NCI-H1417 treated with DMSO at 0.1 percent for 48 hours (cell line): ENCODE measurements at places on chromosomes 16 and 17.

DNA sequence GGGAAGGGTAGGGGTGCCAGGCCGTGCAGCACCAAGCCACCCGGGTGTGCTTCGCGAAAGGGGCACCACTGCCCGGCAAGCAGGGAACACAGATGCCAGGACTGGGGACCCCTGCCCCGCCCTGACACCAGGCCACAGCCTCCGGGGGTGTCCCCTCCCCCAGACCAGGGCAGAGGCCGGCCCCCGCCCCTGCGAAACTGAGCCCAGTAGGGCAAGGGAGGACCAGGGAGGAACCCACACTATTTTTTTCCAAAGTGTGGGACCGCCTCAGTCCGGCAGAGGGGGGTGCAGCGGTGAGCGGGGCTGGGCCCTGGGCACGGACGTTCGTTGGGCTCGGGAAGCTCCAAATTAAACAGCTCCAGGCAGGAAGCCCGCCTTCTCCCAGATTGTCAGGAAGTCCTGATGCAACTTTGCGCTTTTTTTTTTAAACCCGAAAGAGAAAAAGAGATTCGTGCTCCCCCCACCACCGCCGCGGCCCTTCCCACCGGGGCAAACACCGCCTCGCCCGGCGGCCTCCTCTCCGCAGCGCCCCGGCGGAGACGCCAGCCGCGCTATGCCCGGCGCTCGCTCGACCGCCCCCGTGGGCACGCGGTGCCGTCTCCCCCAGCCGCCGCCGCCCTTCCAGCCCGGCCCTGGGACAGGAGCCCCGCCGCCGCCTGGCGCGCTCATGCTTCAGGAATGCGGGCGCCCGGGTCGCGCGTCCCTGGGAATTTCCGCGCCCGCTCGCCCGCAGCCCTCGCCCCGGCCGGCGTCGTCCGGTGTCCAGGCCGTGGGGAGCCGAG is 755 bp downstream of the PIEZO1 start:
- no peak for DNase-seq

- no peak for DNase-seq
Measured at GRCh38 chr16:2860826-2861567, 3.0 kb upstream of the PRSS22 start.

- DNase-seq: no peak
Measured at GRCh38 chr16:68073902-68074760, 11.0 kb upstream of the NFATC3 start.

GRCh38 chr17:42342242-42343008 is 45.8 kb downstream of the STAT3 start:
- DNase-seq: no peak

- DNase-seq: no peak
Measured at GRCh38 chr17:63268827-63269226, 177.3 kb downstream of the CYB561 start.

DNA sequence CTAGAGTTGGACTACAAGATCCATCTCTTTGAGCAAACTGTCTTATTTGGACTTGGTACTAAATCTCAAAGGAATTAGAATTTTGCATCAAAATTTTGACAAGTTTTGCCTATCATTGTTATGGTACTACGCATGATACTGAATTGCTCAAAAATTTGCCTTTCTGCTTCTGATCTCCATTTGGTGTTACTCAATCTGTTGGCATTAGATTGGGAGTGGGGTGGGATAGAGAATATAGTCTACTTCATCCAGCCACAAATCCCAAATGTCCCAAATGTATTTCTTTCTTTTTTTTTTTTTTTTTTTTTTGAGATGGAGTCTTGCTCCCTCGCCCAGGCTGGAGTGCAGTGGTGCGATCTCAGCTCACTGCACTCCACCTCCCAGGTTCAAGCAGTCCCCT is 204.8 kb downstream of the TANC2 start:
- DNase-seq: no peak

GRCh38 chr17:55063885-55064874 is 95.6 kb downstream of the STXBP4 start:
- DNase-seq: no peak

- no peak for DNase-seq
Measured at GRCh38 chr16:56262551-56263245, 71.4 kb downstream of the GNAO1 start.

GRCh38 chr17:66747578-66748275 is 87.2 kb upstream of the CACNG5 start:
- DNase-seq: no peak

DNA sequence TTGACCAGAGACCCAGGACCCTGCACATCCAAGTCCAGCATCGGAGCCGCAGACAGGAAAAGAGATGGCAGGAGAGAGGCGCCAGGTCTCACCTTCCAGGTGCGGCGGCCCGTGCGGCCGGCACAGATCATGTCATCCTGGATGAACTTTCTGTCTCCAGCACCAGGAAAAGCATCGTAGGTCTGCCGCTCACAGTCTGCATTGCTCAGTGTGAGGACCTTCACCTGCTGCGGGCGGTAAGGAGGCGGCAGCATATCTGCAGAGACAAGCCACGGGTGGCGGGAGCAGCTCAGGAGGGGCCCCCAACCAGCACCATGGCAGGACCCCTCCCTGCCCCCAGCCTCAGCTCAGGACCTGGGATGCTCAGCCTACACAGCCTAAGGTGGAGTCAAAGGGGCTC is 17.9 kb downstream of the TPSD1 start:
- DNase-seq: no peak

DNA sequence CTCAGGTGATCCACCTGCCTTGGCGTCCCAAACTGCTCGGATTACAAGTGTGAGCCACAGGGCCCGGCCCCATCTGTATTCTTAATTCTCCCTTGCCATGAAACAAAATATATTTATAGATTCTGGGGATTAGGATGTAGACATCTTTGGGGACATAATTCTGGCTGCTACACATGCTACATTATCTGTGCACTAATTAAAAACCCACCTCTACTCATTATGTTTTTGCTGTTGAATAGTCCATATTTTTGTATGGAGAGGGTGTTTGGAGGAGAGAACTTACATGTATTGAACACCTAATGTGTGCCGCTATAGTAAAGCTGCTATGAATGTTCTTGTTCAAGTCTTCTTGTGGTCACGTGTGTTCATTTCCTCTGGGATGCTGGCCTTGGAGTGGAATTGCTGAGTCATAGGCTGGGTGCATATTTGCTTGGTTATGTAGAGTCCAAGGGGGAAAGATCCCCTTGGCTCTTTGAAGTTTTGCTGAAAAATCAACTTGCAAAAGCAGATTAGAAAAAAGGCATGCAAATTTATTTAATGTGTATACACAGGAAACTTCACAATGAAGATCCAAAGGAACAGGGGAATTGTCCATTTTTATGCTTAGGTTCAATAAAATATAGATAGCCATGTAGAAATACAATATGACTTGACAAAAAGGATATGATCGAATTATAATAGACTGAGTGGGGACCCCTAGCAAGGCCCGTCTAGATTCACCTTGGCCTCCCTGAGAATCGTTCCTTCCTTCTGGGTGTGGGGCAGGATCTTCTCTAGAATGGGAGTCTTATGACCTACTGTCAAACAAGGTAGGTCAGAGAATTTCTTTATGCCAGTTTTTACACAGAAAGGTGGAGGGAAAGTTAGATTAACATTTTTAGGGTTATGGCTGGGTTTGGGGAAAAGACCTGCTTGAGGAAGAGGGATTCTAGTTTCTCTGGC is 42.1 kb upstream of the GPRC5B start:
- no peak for DNase-seq

DNA sequence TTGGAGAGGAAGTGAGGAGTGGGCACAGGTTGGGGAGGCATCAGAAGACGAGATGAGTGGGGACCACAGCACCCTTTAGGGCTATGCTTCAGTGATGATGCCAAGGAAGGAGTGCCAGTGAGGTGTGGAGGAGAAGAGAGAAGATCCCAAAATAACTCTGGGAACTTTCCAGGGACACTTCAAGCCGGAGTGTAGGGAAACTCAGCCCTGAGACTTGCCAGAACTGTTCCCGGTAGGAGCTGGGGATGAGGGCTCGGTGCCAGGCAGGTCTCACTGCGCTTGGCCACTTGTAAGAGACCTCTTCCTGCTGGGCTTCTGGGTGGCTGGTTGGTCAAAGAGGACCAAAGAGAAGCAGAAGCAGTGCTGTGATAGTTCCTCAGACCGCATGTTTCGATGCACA is 63.6 kb downstream of the SHISA6 start:
- DNase-seq: no peak

DNA sequence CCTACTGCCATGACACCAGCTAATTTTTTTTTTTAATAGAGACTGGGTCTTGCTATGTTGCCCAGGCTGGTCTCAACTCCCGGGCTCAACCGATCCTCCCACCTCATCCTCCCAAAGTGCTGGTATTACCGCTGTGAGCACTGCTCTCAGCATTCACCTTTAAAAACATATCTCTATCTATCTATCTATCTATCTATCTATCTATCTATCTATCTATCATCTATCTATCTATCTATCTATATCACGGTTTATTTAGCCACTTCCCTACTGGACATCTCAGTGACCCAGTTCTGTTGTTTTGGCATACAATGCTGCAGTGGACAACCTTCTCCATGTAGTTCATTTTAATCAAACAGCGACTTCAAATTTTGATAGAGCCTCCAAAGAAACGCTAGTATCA is 1.3 kb upstream of the PHAF1 start:
- no peak for DNase-seq

- no peak for DNase-seq
Measured at GRCh38 chr16:2757344-2757743, 4.9 kb downstream of the SRRM2 start.

DNA sequence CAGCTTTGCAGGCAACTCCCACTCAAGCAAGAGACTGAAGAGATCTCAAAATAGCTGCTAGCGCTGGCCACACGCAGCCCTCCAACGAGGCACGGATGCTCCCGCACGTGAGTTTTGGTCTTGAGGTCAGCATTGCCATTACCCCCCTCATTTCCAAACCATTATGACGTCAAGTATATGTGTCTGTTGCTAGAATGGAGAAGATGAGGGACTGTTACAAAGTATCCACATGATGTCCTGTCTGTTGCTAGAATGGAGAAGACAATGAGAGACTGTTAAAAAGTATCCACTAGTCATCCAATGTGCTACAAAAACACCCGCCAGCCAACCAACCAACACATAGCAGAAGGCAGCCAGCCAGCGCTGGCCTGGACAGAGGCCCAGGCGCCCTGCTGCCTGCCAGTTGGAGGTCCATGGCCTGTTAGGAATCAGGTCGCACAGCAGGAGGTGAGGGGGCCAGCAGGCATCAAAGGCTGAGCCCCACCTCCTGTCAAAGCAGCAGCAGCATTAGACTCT is 24.8 kb downstream of the KLHDC4 start:
- no peak for DNase-seq

GRCh38 chr17:3818786-3819185 is 17.8 kb upstream of the ITGAE start:
- DNase-seq: no peak

DNA sequence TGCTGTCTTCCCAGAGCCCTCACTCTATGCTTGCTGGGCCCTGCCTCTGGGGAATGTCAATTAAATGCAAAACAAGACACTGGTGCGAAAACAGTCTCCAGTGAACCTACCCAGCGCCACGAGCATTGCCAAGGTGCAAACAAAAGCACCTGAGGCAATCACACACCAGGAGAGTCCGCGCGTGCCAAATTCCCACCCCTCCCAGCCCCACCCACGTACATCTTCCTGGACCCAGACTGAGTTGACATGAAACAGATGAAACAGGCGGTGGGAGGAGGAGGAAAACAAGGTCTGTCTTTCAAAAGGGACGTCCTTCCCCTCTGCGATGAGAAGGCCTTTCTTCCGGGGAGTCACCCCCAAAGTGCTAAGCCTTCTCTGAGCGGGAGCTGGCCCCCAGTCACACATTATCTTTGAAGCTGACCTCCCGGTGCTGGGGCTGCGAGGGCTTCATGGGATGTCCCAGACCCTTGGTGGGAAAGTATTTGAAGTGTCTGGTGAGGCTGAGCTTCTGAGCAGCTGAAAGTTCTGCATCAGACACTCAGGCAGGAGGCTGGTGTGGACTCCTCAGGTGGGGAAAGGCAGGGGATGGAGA is 200.4 kb downstream of the AXIN2 start:
- DNase-seq: no peak

DNA sequence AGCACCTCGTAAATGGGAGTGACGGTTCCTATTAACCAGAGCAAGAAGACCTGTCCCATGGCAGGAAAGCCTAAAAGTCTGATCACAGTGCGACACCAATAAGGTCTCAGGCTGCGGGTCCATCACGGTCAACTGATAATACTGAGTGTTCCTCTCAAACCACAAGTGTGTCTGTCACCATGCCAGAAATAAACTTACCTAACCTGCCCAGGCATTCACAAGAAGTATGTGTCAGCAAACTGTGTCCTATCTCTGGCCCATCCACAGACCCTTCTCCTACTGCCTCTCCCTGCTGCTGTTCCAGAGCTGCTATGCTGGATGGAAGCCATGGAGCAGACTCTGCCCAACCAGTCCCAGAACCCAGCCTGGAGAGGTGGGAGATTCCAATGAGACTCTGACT is 73.5 kb downstream of the ZNF423 start:
- DNase-seq: no peak

- no peak for DNase-seq
Measured at GRCh38 chr16:83912519-83913244, 13.8 kb downstream of the MLYCD start.

DNA sequence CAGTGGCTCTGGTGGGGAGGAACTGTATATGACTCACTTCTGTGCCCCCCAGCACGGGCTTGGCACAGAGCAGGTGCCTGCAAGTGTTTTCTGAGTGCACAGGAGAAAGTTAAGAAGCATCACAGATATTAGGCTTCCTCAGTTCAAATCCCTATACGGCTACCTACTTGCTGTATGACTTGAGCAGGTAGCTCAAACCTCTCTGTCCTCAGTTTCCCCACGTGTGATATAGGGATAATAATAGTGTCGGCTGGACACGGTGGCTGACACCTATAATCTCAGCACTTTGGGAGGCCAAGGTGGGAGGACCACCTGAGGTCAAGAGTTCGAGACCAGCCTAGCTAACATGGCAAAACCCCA is 95.7 kb downstream of the C16orf78 start:
- DNase-seq: no peak

- DNase-seq: no peak
Measured at GRCh38 chr16:88466175-88466862, 13.2 kb downstream of the ZFPM1 start.

DNA sequence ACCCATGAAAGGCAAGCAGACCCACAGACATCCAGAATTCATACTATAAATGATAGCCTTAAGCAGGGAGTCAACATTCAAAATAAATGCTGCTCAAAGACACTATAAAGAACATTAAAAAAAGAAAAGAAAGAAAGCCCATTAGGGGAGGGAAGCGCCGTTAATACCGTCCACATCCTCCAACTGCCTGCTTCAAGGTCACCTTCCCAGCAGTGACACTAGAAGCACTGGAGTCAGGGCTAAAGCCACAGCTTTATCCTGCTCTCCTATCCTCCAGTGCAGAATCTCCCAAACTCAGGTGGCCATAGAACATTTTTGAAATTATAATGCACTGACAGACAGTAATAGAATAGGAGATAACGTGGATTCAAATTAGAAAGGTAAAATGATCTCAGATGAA is 59.4 kb downstream of the TEX2 start:
- no peak for DNase-seq
